AG04450 (cell line): ENCODE measurements at places on chromosomes 6 and 20.

DNA sequence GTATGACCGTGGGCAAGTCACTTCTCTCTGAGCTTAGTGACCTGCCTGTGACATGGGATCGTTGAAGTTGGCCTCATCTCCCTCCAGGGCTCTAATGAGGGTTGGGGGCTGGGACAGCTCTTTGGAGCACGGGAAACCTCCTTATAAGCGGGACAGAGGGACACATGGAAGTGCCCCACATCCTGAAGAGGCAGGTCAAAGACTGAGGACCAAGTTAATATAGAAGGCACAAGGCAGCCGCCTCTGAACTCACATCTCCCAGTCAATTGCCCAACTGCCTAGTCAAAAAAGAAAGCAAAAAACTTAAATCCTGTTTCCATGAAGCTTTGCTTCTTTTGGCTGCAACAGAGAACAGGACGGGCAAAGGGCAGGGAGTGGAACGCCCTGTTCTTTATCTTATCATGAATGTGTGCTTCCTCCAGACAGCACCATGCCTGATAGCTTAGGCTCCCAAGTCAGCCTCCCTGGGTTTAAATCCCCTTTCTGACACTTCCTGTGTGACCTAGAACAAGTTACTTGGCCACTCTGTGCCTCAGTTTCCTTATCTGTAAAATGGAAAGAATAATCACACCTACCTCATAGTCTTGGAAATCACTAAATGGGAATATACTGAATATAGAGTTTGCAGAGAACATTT lies 27.1 kb downstream of the LBP start:
- no peak for DNase-seq

DNA sequence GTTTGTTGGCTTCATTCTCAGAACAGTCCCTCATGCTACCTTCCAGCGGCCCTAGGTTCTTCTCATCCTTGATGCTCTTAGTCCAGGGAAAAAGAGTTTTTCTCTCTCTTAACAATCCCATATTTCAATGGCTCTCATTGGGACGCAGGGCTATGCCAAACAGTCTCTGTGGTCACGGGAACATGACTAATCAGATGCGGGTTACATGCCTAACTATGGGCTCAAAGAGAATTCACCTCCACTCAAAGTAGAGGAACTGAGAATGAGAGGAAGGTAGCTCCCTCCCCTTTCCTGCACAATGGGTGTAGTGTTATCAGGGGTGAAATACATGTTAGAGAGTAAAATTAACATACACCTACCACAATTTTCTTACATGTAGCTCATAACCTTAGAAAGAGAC lies 18.1 kb upstream of the ATRN start:
- DNase-seq, result no peak

- DNase-seq, result no peak
These were observed 71.9 kb upstream of the TOP1 start for GRCh38 chr20:40956542-40957264.

- no peak for DNase-seq
These were observed 49.2 kb downstream of the TBC1D32 start for GRCh38 chr6:121285041-121285440.

DNA sequence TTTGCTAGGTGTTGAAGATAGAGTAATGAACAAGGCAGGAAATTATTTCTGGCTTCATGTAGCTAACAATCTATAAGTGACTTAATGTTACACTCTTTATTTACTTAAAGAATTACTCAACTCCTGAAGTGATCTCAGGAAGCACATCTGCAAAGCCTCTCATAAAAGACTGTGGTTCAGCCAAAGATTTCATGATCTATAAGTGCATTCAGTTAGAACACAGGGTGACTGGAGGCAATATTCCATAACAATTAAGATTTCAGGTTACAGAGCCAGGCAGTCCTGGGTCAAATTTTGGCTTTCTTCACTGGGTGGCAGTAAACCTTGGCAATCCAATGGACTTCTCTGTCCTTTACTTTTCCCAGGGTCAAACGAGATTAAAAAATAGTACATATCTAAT lies 204.0 kb downstream of the TPBG start:
- no peak for DNase-seq

DNA sequence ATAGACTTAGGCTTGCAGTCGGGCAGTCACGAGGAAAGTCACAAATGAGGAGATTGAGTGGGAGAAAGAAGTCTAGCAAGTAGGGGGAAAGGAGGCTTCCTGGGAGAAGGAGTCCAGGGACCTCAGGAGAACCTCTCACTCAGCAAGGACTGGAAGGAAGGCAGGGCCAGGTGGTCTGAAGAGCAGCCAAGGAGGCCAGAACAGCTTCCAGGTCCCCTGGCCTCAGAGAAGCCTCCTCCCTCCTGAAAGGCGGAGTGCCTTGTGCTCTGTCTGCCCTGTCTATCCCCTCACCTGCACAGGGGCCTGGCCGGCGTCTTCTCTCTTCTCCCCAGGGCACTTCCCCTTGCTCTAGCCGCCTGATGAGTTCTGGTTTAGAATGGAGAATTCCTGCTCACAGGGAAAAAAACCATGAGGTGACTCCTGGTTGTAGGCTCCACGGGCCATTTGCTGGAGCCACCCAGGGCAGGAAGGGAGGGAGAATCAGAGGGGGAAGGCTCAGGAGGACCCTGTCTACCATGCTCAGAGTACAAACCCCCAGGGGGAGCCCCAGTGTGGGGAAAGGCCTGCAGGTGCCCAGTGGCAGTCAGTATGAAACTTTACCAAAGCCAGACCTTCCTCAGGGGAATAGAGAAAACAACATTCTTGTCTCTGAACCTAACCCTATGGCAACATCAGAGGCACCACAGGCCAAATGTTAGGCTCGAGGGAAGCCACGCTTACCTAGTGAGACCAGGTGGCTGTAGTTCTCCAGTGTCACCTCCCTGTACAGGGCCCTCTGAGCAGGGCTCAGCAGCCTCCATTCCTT lies 11.2 kb downstream of the ZNF337 start:
- no peak for DNase-seq

DNA sequence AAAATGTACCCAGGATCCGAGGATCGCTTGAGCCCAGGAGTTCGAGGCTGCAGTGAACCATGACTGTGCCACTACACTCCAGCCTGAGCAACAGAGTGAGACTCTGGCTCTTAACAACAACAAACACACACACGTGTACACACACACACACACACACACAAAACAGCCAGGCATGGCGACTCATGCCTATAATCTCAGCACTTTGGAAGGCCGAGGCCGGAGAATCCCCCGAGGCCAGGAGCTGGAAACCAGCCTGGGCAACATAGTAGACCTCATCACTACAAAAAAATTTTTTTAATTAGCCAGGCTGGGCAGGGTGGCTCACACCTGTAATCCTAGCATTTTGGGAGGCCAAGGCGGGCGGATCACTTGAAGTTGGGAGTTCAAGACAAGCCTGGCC lies 23.3 kb upstream of the ARFGEF2 start:
- no peak for DNase-seq

GRCh38 chr20:15475483-15475882 lies 1097.8 kb downstream of the KIF16B start:
- DNase-seq, result no peak

DNA sequence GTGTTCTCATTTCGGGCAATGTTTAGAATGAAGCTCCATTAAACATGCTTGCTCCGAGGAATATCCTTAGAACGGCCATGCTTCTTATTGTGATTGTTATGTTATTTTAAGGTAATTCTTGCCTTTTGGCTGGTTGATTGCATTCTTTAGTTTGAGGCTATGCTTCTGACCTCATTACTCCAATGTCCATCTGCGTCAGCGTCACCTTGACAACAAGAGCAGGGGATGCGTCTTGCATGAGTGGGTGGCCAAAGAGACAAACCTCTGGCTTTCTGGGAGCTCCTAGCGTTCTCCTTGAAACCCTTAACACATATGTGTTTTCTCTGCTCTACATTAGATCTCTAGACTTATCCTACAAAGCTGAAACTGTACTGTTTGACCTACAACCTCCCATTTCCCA lies 184.3 kb downstream of the THBS2 start:
- no peak for DNase-seq

GRCh38 chr6:166830185-166830890 lies 126.0 kb downstream of the RNASET2 start:
- no peak for DNase-seq
